ENCODE measurements at places on chromosomes 11 and 22.

GRCh38 chr11:96012086-96012824 is 88.3 kb upstream of the MTMR2 start:
- DNase-seq, result no peak

GRCh38 chr11:121441521-121441920 is 10.6 kb upstream of the SORL1 start:
- DNase-seq, result no peak

DNA sequence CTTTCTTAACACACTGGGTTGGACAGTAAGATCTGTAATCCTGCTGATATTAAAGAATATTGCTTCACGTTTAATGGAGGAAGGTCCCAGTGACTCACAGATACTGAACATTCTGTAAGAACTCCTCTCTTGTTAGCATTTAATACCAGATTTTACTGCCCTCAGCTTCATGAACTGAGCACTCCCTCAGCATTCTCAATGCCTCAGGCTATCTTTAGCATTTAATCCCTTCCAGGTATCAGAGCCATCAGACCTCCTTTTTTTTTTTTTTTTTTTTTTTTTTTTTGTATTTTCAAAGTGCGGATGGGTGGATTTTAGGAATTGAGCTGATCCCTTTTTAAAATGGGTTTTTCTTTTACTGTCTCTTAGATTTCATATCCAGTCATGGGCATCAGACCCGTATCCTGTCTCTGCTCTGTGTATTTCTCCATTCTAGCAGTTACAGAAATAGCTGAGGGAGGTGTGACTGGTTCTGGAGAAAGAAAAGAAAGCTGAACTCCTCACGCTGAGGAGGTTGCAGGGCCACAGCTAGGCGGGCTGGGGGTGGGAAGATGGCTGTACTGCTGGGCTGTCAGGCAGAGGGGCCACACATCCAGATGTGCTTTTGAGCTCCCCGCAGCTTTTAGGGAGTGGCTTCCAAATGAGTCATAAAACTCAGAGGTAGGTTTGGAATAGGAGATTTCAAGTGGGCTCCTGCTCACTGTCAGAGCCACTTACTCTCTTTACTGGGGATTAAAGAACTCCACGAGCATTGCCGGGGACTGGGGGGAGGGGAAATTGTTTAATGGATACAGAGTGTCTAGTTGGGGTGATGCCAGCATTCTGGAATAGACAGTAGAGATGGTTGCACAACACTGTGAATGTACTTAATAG is 97.0 kb downstream of the SYT9 start:
- DNase-seq, result no peak

- no peak for DNase-seq
These were observed 93.3 kb downstream of the KCNQ1 start for GRCh38 chr11:2537896-2538724.

- no peak for DNase-seq
These were observed 15.3 kb upstream of the IL17REL start for GRCh38 chr22:50027639-50028537.

DNA sequence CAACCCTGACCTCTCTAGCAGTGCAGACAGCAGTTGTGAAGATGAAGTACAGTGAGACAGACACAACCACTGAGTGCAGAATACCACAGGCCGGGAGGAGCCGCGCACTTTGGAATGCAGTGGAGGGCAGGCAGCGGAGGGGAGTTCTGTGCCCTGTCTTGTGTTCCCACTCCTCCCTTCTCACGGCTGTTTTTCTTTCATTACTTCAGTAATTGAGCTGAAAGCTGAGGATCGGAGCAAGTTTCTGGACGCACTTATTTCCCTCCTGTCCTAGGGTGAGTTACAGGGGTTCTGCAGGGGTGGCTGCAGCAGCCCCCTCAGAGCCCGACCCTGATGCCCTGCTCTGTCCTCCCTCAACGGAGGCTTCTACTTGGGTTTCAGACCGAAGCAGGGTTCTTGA is 5.6 kb downstream of the CLDN5 start:
- DNase-seq, result no peak

DNA sequence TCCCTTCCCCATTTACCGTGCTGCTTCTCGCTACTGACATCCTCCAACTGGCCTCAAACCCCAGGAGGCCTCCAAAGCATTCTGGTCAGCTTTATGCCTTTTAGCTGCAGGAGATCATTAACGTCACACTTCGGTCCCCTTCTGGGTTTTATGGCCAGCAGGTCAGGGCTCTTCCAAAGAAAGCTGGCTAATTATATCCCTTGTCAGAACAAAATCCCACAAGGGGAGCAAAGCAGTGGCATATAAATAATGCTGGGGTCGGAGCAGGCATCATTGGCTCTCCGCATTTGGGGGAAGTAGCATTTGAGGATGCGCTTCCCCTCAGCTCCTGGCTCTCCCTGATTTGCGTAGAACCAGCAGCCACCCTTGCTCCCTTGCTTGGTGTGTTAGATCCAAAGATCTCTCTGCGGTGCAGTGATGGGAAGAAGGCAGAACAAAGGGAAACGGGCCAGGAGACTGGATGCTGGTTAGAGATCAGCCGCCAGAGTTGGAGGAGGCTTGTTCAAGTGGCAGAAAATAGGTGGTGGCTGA is 117.4 kb downstream of the DBX1 start:
- DNase-seq, result no peak

GRCh38 chr22:45317551-45318167 is 7.9 kb downstream of the FAM118A start:
- DNase-seq, result no peak

DNA sequence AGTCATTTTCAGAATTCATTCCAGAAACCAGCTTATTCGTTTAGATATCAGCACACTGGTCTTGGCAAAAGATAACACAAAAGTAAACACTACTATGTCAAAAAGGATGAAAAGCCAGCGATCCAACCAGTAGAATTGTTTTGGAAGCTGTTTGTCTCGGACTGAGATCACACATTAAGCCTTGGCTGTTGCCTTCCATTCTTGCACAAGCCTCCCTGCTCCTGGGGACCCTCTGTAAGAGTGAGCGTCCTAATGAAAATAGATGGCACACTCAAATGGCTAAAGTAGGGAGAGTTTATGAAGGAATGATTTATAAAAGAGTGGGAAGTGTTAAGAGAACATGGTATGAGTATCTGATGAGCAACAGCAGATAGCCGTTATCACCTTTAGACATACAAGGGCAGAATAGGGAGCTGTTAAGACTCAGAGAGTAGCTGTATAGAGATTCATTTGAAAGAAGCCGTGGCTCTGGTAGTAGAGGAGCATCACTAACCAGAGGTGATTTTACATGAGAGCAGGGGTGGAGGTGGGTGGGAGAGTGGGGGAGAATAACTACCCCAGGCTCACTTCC is 25.2 kb downstream of the PDE3B start:
- DNase-seq, result no peak

- DNase-seq, result peak; percentile 99
These were observed 180.9 kb downstream of the KIF18A start for GRCh38 chr11:27926981-27927481.

- no peak for DNase-seq
These were observed 17.1 kb upstream of the BRSK2 start for GRCh38 chr11:1372660-1373059.

- no peak for DNase-seq
These were observed at the start of gene LPXN for GRCh38 chr11:58575377-58576020. Gene LPXN, minus strand, starts transcription at chr11:58575856. Its CDS starts 84 bp downstream, at chr11:58575772.
